ENCODE measurements at places on chromosomes 13 and 19.

GRCh38 chr13:35979361-35979951, 151.7 kb downstream of the DCLK1 start:
- DNase-seq, result peak; percentile 57

DNA sequence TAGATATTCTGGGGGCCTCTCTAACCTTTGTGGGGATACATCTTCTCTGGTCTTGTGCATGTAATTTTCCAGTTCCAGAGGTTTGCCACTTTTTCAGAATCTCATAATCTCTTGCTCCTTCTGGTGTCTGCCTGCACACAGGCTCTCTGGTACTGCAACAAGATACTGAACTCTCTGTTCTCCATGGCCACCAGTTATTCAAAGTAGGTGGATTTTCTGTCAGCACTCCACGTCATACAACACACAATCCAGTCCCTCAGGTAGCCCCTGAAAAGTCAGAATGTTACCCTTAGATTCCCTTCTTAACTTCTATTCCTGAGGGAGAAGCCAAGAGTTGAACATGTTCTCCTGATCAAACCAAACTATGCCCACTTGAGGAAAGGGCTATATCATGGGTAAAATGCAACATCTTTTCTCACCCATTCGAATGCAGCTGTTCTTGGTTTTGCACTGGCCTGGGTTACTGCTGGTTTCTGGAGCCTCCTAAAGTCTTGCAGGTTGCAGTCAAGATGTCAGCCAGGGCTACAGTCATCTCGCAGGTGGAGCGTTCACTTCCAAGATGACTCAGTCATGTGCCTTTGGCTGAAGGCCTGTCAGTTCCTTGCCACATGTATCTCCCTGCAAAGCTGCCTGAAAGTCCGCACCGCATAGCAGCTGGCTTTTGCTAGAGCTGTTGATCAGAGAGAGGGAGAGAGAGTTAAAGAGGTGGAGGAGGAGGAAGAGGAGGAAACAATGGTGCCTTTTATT, 57.7 kb upstream of the TUBA3C start:
- no peak for DNase-seq

DNA sequence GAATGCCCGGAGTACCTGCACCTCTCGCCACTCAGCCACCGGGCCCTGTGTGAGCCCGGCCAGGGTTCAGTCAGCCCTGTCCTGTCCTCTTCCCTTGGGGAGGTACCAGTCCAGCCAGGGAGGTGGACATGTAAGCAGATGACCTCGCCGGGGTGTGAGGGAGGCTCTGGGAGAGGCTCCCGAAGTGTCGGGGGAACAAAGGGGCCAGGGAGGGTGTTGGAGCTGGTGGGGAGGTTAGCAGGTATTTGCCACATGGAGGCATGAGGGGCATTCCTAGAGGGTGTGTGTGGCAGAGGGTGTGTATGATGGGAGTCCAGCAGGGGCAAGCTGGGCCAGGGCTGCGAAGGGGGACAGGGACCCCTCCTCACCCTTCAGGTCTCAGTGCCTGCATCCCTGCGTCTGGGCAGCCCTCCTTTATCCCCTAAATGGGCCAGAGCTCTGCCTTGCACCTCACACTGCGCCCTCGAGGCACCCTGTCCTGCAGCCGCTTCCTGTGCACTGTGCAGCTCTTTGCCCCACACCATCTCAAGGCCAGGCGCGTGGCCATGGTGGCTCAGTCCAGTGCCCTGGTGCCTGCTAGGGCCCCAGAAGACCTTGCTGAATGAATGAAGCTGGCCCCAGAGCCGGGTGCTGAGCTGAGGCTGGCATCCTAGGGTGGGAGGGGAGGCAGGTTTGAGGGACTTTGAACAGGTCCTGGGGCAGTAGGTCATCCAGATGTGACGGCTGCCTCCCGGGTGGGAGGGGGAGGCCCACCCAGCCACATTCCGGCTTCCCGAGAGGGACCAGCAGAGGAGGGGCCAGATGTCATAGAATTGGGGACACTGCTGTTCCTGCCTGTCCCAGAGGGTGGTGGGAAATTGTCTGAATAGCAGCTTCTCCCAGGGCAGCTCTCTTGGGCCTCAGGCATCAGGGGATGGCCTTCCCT, 3.1 kb downstream of the DDA1 start:
- DNase-seq, result no peak

- DNase-seq, result peak; percentile 3
Measured at GRCh38 chr19:49151267-49152118, 3.7 kb downstream of the HRC start.

DNA sequence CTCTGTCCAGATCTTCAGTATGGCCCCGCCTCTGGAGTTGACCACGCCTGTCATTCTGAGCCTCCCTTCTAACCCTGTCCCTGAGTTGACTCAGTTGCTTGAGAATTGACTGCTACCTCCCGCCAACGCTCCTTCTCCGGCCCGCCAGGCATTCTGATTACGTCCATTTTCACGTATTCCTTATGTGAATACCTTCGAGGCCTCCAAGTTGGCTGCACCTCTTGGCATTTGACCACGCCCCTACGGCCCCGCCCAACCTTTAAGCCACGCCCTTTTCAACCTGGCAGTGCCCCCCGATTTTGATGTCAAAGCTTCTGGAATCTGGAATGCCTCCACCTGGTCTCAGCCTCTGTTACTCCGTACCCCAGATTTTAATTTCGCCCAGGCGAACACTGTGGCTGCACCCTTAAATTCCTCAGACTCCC, 1.7 kb upstream of the EML2 start:
- DNase-seq, result no peak

DNA sequence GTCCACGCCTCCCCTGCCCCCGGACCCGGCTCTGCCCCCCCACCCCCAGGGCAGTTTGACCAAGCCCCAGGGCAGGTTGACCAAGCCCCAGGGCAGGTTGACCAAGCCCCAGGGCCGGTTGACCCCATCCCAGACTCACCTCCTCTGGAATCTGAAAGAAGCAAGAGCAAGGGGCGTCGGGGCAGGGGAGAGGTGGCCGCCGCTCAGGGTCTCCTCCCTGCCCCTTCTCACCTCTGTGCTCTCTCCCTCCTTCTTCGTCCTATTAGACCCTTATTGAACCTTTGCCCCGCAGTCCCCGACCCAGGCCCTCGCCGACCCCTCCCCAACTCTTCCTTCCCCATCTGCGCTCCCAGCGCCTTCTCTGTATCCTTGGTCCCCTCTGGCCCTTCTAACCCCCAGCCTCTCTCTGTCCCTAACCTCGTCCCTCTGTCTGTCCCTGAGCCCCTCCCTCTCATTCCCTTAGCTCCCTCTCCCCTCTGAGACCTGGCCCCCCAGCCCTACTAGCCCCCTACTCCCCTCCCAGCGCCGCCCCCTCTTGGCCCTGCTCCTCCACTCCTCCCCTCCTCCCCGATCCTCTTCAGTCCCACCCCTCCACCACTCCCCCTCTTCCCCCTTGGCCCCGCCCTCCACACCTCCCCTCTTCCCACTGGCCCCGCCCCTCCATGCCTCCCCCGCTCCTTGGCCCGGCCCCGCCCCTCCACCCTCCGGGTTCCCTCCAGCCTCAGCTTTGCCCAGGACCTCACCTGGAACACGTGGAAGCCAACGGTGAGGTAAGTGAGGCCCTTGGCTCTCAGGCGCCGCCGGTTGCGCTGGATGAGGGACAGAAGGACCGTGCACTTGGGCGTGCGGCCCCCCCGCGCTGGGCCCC, 7.6 kb downstream of the CAPN12 start:
- DNase-seq, result no peak

DNA sequence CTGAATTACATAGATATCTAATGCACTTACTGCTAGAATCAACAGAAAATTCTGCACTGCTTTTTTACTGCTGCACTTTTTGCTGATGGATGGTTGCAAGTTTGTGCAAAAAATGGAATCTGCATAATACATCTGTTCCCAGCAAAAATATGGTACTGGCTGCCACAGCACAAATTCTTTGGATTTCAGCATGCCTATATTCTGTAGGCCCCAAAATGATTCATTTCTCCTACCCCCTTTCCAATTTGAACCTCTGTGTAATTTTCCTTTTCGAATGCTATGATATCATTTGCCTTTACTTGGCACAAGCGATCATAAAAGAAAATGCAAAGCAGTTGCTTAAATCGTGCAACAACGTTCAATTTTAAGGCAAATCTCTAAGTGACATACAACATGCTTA, 524.2 kb upstream of the NBEA start:
- DNase-seq, result no peak

Measured in RCC 7860 (cell line).